A549 treated with AZD2906 at 1 μM for 4 hours (cell line): ENCODE measurements at places on chromosomes 2 and 18. TPM values are rescaled to one million over a fixed set of nuclear protein-coding genes. Genes with fewer than 3 reads are reported as not detected.

The NT5DC4 gene
- total RNA-seq: 0.06 to 0.94 TPM in 2 of 5 replicates, not detected in the others

The COLEC11 gene
- 0.31 to 0.82 TPM (median 0.53 TPM) in 5 replicates for total RNA-seq

The CERKL gene
- 0.30 to 0.46 TPM (median 0.33 TPM) in 5 replicates for total RNA-seq

The NOL4 gene
- total RNA-seq: not detected in 5 replicates

The GREB1L gene
- 3.1 to 5.9 TPM (median 5.3 TPM) in 5 replicates for total RNA-seq

The CHST10 gene
- total RNA-seq: 12.9 to 15.1 TPM (median 13.9 TPM) in 5 replicates

The EVX2 gene
- 0.01 TPM in 1 of 5 replicates, not detected in the others for total RNA-seq
